ENCODE measurements at places on chromosomes 2 and 18. TPM values are rescaled to one million over a fixed set of nuclear protein-coding genes. Genes with fewer than 3 reads are reported as not detected.

The RUFY4 gene
- total RNA-seq = not detected

The RAMP1 gene
- total RNA-seq = 0.91 TPM

The ATL2 gene
- total RNA-seq = 72.9 TPM

The MGAT4A gene
- 12.2 TPM for total RNA-seq

GRCh38 chr2:128310761-128311160, 7.9 kb downstream of the HS6ST1 start:
- H3K27me3 ChIP-seq = no peaks in the 10 kb centered on the region
- peaks cover 38% of the 10 kb centered on the region for H3K4me1 ChIP-seq
- peak overlapping the region; percentile 5 for H3K27ac ChIP-seq
- peak overlapping the region; percentile 32 for H3K4me3 ChIP-seq
- peaks cover 5% of the 10 kb centered on the region for H3K36me3 ChIP-seq

DNA sequence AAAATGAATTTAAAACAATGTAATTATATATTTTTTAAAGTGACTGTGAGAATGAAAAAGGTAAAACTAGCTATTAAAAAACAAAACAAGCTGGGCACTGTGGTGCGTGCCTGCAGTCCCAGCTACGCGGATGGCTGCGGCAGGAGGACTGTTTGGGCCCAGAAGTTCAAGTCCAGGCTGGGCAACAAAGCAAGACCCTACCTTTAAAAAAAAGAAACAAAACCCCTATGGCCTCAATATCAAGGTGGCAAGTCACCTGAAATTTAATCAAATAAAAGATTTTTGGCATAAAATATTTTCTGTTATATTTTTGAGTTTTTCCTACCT, 46.9 kb upstream of the STRN start:
- no peaks in the 10 kb centered on the region for H3K36me3 ChIP-seq
- no peak overlapping the region for H3K27ac ChIP-seq
- no peaks in the 10 kb centered on the region for H3K27me3 ChIP-seq
- no peak for DNase-seq

GRCh38 chr2:28343971-28344715, 48.5 kb upstream of the FOSL2 start:
- H3K36me3 ChIP-seq = no peaks in the 10 kb centered on the region
- H3K27ac ChIP-seq = no peak overlapping the region
- no peak overlapping the region for H3K4me3 ChIP-seq
- no peak for DNase-seq

GRCh38 chr2:391696-392095, 103.8 kb upstream of the ALKAL2 start:
- H3K27me3 ChIP-seq = no peaks in the 10 kb centered on the region
- no peaks in the 10 kb centered on the region for H3K36me3 ChIP-seq
- no peak overlapping the region for H3K4me3 ChIP-seq
- H3K27ac ChIP-seq = no peak overlapping the region
- H3K4me1 ChIP-seq = peaks cover 41% of the 10 kb centered on the region
- DNase-seq = no peak

DNA sequence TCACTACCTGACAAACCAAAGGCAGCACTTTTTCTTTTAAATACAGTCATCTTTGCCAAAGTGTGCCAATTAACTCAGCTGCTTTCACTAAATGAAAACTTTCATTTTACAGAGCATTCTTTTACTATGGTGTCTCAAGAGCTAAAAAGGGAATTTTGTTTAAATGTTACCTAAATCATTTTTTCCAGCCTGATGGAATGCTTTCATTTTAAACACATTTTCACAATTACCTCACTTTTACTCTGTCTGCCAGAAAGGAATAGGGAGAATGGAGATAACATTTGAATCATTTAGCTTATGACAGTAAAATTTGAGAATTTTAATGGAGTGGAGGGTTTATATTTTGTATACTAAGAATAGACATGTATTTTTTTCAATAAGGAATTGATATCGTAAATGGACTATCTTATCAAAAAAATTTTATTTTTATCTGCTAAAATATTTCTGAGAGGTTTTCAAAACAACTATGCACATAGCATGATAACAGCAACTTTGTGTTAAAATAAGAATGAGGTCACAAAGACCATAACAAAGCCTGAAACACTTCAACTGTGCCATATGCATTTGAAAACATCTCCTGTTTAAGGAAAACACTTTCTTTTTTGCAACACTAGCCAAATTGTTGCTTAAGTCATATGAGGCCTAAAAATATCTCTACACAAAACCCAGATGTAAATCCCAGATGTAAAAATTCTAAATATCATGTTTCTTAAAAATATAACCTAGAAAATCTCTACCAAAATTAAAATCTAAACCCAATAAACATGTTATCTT, 769.9 kb upstream of the FSHR start:
- no peak for DNase-seq
- no peak overlapping the region for H3K4me3 ChIP-seq
- no peaks in the 10 kb centered on the region for H3K27me3 ChIP-seq
- no peaks in the 10 kb centered on the region for H3K4me1 ChIP-seq

DNA sequence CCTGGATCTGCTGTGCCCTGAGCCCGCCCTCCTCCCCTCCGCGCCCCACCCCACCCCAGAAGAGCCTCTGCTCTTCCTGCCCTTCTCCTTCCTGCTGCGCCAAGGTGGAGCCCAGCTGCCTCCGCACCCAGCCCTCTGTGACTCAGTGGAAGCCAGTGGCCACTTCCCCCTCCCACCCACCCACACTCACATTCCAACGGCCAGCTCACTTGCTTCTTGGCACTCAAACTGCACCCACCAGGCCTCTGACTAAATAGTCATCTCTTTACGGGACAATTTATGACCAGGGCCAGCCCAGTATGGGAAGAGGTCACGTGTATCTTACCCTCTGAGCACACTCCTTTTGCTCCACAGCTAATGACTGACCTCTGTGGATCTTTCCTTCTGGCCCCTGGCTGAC, 150.4 kb upstream of the SLC1A4 start:
- DNase-seq = no peak
- peaks cover 22% of the 10 kb centered on the region for H3K4me1 ChIP-seq
- no peaks in the 10 kb centered on the region for H3K36me3 ChIP-seq
- no peak overlapping the region for H3K27ac ChIP-seq

DNA sequence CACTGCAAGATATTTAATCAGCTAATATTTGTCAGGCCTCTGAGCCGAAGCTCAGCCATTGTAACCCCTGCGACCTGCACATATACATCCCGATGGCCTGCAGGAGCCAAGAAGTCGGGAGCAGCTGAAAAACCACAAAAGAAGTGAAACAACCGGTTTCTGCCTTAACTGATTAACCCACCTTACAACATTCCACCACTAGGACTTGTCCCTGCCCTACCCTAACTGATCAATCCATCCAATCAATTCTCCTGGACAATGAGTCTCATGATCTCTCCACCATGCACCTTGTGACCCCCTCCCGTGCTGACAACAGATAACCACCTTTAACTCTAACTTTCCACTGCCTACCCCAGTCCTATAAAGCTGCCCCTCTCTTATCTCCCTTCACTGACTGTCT, 945.4 kb upstream of the GYPC start:
- no peak overlapping the region for H3K4me3 ChIP-seq
- no peaks in the 10 kb centered on the region for H3K36me3 ChIP-seq
- no peaks in the 10 kb centered on the region for H3K27me3 ChIP-seq
- H3K27ac ChIP-seq = no peak overlapping the region
- DNase-seq = no peak
- H3K4me1 ChIP-seq = peaks cover 5% of the 10 kb centered on the region

DNA sequence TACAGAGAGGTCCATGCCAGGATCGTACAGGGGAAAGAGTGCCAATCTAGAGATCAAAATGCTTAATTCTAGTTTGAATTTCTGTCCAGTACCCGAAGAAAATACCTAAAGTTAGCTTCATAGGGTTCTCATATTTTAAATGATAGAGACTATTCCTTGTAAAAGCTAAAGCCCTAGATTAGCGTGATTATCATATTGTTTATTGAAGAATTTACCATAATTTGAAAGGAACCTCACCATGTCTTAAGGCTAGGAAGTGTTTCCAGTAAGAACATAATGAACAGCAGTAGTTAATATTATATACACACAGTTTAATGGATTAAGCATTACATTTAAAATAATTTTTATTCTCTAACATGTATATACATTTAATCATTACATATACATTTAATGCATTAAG, 68.5 kb downstream of the COBLL1 start:
- H3K4me3 ChIP-seq = no peak overlapping the region
- H3K36me3 ChIP-seq = no peaks in the 10 kb centered on the region
- no peak overlapping the region for H3K27ac ChIP-seq
- H3K4me1 ChIP-seq = no peaks in the 10 kb centered on the region
- DNase-seq = no peak

DNA sequence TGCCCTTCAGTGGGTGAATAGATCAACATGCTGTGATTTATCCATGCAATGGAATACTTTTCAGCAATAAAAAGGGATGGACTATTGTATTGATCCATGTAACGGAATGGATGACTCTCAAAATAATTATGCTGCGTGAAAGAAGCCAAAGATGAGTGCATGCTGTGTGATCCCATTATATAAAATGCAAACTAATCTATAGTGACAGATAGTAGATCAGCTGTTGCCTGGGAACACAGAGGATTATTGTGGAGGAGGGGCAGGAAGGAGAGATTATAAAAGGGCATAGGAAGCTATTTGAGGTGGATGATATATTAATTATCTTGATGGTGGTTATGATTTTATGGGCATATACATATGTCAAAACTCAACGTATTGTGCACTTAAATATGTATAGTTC, 55.5 kb upstream of the ADAM23 start:
- no peak overlapping the region for H3K4me3 ChIP-seq
- H3K27ac ChIP-seq = no peak overlapping the region
- no peaks in the 10 kb centered on the region for H3K4me1 ChIP-seq

- H3K36me3 ChIP-seq = no peaks in the 10 kb centered on the region
- H3K27ac ChIP-seq = peak overlapping the region; percentile 65
- DNase-seq = no peak
- peaks cover 22% of the 10 kb centered on the region for H3K4me1 ChIP-seq
- H3K27me3 ChIP-seq = peaks cover 52% of the 10 kb centered on the region
Observed at GRCh38 chr2:128362176-128362888, 43.7 kb upstream of the HS6ST1 start.

DNA sequence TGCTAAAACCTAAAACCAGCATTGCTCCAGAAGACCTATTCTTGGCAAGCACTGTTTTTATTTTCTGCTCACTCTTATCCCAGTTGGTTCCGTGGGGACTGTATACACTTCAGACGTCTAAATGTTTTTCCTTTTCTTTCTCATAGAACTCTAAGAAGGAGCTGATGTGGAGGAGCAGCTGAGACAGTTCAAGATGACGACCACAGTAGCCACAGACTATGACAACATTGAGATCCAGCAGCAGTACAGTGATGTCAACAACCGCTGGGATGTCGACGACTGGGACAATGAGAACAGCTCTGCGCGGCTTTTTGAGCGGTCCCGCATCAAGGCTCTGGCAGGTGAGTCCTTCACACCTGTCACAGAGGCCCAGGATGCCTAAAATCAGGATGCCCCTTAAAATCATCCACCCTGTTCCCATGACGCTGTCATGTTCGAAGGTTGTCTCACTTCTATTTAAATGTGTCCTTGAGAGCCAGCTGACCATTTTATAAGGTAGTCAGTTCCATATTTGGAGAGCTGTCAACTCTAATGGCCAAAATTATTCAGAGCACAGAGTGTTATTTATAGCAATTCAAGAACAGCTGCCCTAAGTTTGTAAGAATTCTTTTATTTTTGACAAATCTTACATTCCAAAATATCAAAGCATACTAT, 70.2 kb downstream of the SPTBN1 start:
- H3K4me3 ChIP-seq = no peak overlapping the region
- H3K36me3 ChIP-seq = peaks cover 26% of the 10 kb centered on the region
- peaks cover 34% of the 10 kb centered on the region for H3K4me1 ChIP-seq
- no peak for DNase-seq

DNA sequence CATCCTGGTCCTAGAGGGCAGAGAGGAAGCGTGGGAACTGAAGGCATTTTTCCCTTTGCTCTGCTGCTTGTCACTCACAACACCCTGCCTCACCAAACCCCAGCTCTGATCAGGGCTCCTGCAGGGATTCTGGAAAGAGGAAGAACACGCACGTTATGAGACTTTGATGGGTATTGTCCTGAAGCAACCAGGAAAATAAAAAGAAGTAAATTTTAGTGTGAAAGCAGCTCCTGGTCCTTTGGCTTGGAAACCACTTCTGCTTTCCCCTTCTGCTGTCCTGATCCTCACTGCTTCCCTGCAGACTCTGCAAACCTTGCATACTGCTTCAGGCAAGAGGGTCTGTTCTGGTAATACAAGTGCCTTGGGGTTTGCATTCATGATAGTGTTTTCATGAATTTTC, 164.1 kb downstream of the SLC8A1 start:
- no peak for DNase-seq
- no peaks in the 10 kb centered on the region for H3K36me3 ChIP-seq
- no peak overlapping the region for H3K27ac ChIP-seq
- H3K27me3 ChIP-seq = no peaks in the 10 kb centered on the region
- peaks cover 7% of the 10 kb centered on the region for H3K4me1 ChIP-seq

- no peak overlapping the region for H3K4me3 ChIP-seq
- H3K4me1 ChIP-seq = peaks cover 17% of the 10 kb centered on the region
- H3K27ac ChIP-seq = no peak overlapping the region
- peaks cover 3% of the 10 kb centered on the region for H3K36me3 ChIP-seq
- no peak for DNase-seq
Observed at GRCh38 chr2:26139269-26140183, 33.4 kb upstream of the GAREM2 start.

- H3K4me3 ChIP-seq = no peak overlapping the region
- peaks cover 3% of the 10 kb centered on the region for H3K36me3 ChIP-seq
- H3K27ac ChIP-seq = no peak overlapping the region
- DNase-seq = no peak
- H3K4me1 ChIP-seq = no peaks in the 10 kb centered on the region
- H3K27me3 ChIP-seq = no peaks in the 10 kb centered on the region
Observed at GRCh38 chr2:105725388-105725787, 19.3 kb upstream of the NCK2 start.

DNA sequence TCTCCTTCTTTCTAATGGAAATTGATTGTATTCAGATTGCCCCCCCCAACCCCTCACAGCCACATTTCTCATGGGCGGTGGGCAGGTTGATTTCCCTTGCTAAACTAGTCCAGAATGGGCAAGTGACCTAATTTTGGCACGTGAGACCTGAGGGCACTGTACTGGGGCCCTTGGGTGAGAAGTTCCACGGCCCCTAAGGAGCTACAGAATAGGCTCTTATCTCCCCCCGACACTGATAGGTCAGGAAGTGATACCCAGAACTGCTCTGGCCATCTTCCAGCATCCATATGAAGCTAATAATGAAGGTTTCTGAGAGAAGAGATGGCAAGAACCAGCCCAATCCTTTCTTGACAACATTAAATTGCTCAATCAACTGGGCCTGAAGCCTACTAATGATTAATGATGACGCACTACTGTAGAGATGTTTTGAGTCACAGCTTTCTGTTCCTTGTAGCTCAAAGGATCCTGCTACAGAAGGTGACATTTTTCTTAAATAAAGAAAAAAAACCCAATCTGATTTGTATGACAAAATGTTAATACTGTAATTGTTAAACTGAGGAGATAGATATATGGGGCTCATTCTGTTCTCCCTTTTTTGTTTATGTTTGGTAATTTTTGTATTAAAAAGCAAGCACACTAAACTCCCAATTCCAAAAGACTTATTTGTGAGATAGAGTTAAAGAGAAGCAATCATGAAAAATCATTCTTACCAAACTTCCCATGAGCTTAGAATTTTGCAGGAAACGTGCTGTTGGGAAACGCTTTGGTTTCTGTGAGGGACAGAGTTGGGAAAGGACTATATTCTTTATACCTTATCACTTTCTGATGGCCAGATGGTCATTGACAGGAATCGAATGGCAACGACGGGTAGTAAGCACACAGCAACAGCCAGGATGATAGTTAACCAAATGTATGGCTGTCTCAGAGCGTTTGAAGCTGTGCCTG, 28.2 kb upstream of the NARS1 start:
- no peak overlapping the region for H3K4me3 ChIP-seq
- no peak overlapping the region for H3K27ac ChIP-seq
- no peak for DNase-seq
- H3K4me1 ChIP-seq = peaks cover 6% of the 10 kb centered on the region

Measured in neural crest cell (in vitro differentiated cells).